T1000 (cell line): ENCODE measurements at places on chromosomes 1 and 21.
A peak's percentile ranks its signal among the peaks of the same experiment; 100 is the strongest.

GRCh38 chr1:169682071-169682470 lies 29.3 kb downstream of the SELL start:
- DNase-seq, result no peak

DNA sequence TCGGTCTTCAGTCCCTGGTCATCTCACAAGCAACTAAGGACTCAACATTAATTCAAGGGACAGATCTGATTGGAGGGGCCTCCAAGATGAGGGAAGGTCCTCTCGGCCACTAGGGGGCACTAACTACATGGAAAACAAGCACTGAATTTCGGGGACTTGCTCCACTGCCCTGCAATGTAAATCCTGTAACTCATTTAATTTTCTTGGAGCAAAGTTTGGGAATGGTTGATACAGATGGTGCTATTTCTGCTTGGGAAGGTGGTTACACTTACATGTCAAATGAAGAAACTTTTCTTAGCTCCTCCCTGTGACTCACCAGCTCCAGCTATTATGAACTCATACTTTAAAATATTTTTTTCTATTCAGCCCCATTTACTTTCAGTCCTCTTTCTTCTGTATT lies 97.4 kb upstream of the KCNJ15 start:
- peak; percentile 7 for DNase-seq

GRCh38 chr1:160410406-160411005 lies 10.1 kb downstream of the VANGL2 start:
- no peak for DNase-seq

DNA sequence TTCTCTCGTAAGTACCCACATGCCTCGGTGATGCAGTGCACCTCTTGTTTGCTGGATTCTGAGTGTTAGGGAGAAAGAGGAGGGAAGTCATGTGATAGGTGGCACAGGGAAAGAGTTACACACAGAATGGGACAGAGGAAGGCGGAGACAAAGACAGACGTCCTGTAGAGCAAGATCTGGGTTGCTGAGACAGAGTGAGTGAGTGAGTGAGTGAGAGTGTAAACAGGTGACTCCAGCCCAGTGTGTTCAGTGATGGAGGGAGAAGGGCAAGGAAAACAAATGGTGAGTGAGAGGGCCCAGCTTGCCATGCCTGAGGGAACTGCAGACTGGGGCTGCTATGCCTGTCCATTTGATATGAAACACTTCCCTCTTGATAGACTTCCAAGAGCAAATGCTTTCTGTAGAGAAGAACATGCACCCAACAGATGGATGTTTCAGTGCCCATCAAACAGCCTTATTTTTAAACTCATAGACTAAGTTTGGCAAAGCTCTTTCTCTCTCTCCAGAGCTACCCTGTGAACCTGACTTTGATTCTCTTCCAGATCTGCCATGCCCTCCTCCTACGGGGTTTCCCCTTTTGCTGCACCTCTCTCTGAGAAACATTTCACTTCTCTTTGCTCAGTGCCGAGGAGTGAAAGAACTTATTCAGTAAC lies 209.9 kb upstream of the COA6 start:
- DNase-seq, result no peak

DNA sequence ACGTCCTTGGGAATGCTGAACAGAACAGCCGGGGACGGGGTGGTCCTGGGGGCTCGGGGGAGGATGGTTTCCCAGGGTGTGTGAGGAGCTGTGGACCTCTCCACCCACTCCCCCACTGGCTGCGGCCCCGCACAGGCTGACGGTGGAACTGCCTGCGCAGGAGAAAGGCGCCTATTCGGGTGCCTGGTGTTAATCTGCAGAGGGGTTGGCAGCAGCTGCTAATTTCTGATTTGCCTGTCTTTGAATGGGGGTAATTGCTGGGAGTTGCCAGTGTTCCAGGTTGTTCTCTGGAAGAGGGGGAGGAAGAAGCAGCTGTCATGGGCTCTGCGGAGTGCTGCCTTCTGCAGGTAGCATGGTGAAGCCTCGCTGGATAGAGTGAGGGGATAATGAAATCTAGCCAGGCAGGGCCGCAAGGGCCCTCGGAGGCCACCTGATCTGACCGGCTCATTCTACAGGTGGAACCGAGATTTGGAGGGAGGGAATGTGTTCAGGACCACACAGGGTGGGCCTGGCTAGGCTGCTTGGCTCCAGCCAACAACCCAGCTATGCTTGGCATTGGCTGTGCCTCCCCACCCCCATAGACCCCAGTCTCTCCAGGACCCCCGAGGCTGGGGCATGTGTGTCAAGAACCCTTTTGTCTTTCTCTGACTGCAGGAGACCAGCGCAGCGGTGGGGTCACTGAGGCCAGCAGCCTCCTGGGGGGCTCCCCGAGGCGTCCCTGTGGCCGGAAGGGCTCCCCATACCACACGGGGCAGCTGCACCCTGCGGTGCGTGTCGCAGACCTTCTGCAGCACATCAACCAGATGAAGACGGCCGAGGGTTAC lies 67.1 kb downstream of the PTPRU start:
- DNase-seq, result no peak

- no peak for DNase-seq
These were observed 34.2 kb upstream of the HSD3B1 start for GRCh38 chr1:119472819-119473175.

GRCh38 chr1:215375381-215375780 lies 191.7 kb upstream of the KCTD3 start:
- DNase-seq, result no peak

DNA sequence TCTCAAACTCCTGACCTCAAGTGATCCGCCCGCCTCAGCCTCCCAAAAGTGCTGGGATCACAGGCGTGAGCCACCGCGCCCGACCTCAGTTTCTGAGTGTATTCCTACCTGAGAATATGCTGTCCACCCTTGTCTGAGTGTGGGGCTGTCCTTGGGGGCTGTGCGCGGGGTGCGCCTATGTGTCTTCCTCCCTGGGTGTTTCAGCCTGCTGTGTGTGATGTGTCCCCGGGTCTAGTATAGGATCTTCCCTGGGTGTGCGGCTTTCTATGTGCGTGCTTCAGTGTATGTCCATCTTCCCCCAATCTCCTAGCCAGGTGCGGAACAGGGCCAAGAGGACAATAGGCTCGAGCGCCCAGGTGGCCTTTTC lies 8.3 kb upstream of the ID3 start:
- no peak for DNase-seq

- no peak for DNase-seq
These were observed 373.8 kb downstream of the TGFB2 start for GRCh38 chr1:218718977-218719376.

DNA sequence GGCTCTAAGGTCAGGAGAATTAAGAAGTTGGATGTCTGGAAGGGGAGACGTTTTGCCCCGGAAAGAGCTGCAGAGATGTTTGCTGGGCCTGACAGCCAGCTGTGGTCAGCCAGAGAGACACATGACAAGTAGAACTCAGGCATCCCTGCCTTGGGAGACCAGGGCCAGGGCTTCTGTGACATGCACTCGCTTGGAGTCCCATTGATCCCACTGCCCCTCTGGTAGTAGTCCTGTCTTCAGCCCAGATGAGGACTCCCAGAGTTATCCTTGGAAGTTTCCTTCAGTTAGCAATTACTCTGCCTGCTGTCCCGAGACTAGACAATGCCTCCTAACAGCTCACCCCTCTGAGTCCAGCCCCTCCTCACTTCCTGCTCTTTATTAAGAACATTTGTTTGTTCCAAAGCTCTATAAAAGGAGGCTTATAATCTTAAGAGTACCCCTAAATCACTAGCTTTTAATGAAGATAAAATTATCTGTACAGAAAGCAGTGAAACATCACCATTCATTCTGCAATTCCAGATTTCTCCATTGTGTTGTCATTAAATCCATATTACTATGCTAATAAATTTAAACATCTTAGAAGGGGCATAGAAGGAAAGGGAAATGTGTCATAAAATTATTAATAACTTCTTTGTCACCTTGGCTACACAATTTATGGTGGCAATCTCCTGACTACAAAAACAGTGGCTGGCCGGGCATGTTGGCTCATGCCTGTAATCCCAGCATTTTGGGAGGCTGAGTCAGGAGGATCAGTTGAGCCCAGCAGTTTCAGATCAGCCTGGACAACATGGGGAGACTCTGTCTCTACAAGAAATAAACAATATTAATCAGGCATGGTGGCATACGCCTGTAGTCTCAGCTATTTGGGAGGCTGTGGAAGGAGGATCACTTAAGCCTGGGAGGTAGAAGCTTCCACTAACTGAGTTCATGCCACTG lies 94.2 kb downstream of the KCNK1 start:
- no peak for DNase-seq

DNA sequence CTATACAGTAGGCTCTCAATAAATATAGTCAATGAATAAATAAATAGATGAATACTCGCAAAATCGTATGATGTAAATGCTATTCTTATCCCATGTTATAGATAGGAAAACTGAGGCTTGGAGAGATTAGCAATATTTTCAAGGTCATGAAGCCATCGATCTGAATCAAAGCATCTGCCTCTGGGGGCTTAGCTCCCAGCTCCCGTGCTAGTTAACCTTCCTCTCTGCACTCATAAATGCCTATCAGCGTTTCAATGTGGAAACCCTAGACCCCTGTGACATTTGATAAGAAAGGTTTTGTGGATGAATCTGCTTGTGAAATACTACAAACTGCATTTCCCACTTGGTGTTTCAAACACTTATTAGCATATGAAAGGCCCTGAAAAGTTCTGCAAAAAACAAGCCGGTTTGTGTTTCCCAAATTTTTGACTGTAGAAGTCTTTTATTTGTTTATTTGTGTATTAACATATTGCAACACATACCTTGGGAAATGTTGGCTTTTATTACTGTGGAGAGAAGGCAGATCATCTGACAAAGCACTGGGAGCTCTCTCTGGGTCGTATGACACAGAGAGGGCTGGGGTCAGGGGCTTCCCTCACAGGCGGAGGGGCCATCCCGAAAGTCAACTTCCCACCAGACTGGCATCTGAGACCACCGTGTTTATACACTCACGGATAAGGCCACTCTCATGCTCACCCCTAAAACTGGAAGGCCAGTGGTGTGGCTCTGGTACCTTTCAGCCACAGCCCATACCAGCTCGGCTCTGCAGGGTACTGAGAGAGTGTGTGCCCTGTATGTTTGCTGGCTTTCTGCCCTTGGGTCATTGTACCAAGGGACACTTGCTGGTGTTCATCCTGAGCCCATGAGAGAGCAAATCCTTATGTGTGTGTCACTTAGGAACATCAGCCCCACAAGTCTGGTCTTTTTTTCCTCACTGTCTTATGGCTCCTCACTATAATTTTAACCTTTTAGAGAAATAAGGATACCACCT lies 993 bp upstream of the PROK1 start:
- no peak for DNase-seq

GRCh38 chr1:30749691-30750583 lies 7.6 kb downstream of the LAPTM5 start:
- DNase-seq, result no peak

DNA sequence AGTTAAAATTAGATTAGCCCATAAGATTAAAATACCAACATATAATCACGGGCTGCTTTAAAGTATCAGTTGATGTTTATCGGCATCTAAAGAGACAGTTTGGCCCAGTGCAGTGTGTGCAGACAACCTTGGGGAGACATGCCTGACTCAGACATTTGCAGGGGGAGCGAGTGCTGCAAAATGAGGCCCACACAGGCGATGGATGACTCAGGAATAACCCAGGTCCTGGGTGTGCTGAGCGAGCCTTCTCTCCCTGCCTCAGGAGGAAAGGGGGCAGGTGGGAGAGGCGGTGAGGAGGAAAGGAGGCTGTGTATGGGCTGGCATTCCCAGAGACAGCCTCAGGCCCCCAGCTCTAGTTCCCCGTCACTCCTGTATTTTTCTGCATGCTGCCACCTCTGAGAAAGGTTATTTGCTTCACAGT lies 9.0 kb downstream of the SLC9A1 start:
- DNase-seq, result peak; percentile 42

DNA sequence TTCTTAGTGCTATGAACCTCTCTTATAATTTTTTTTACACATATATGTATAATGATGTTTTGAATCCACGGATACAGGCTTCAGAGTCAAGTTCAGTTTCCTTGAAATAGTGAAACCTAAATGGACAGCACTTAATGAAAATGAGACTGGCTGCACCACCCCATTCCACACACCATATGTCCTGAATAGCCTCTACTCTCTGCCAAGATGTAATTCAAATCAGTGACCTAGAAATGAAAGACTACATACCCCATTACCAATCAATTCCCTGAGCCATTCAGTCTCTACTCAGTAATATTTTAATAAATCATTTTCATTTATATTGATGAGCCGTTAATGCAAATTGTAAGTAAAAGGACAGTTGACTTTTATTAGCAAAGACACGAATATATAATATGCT lies 614.9 kb upstream of the TMPRSS15 start:
- no peak for DNase-seq

GRCh38 chr1:225766967-225767633 lies 10.5 kb upstream of the SRP9 start:
- peak; percentile 59 for DNase-seq

DNA sequence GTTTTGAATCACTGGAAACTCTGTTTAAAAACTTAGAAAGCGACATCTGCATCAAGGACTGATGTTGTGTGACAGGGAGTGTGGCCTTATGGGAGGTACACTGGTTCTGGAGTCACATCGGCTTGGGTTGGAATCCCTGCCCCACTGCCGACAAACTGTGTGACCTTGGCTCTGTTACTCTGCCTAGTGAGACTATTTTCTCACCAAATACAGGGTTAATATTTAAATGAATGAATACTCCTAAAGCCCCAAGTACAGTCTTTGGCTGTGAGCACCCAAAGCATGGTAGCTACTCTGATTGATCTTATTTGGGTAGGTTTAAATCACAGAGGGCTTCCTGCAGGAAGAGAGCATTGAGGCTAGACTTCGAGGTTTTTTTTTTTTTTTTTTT lies 102.0 kb downstream of the ACTL8 start:
- DNase-seq, result no peak

GRCh38 chr1:67605209-67605780 lies 79.7 kb upstream of the GADD45A start:
- no peak for DNase-seq

GRCh38 chr1:112397841-112398240 lies 1.8 kb downstream of the CTTNBP2NL start:
- no peak for DNase-seq

GRCh38 chr1:206106328-206107167 lies 10.6 kb downstream of the AVPR1B start:
- peak; percentile 64 for DNase-seq

DNA sequence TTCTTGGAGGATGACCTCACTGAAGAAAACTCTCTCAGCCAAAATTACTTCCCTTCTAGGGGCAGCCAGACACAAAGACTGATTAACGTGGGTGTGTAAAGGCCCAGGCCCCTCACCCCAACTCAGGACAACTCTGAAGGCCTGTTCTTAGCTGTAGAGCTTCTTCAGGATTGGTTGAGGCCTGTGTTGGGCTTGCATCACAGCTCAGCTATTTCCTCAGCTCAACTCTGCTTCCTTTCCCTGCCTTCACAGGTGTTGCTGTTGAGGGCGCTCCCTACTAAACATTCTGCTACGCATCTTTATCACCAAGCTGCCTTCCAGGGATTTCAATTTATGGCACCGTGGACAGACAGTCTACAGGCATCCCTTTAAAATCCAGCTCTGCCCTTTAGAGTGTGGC lies 36.8 kb downstream of the MAB21L3 start:
- DNase-seq, result no peak

DNA sequence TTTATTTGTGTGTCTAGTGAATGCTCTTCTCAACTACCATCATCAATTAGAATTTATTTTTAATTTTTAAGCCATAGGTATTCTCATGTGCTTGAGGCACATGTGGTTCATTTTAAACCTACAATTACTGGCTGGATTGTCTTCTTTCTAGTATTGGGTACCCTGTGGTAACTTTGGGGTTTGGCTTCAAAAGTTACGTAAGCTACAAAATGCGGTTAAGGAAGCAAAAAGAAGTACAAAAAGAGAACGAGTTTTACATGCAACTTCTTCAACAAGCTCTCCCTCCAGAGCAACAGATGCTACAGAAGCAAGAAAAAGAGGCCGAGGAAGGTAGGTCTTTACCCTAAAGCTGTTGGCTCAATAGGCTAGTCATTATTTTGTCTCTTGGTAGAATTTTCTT lies 25.8 kb downstream of the MACO1 start:
- no peak for DNase-seq
